RWPE1 (cell line): ENCODE measurements at places on chromosomes 1 and 21.

DNA sequence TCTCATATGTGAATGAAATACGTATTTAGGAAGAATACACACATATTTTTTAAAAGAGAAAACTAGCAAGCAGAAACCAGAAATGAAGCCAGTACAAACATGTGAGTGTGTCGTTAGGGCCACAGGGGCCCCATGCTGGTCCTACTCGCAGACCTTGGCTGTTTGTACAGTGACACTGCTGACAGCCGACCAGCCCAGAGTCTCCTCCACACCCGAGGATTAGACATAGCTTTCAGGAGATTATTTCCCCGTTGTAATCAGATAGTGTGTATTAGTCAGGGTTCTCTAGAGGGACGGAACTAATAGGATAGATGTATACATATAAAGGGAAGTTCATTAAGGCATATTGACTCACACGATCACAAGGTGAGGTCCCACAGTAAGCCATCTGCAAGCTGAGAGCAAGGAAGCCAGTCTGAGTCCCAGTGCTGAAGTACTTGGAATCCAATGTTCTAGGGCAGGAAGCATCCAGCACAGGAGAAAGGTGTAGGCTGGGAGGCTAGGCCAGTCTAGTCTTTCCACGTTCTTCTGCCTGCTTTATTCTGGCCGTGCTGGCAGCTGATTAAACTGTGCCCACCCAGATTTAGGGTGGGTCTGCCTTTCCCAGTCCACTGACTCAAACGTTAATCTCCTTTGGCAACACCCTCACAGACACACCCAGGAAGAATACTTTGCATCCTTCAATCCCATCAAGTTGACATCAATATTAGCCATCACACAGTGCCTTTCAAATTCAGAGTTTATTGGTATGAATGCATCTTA, 51.2 kb downstream of the DIP2A start:
- DNase-seq, result no peak

- peak; percentile 12 for DNase-seq
Observed at GRCh38 chr1:163410073-163410999, 88.6 kb downstream of the NUF2 start.

GRCh38 chr1:33228935-33229487, 27.3 kb upstream of the ZNF362 start:
- DNase-seq, result peak; percentile 59

DNA sequence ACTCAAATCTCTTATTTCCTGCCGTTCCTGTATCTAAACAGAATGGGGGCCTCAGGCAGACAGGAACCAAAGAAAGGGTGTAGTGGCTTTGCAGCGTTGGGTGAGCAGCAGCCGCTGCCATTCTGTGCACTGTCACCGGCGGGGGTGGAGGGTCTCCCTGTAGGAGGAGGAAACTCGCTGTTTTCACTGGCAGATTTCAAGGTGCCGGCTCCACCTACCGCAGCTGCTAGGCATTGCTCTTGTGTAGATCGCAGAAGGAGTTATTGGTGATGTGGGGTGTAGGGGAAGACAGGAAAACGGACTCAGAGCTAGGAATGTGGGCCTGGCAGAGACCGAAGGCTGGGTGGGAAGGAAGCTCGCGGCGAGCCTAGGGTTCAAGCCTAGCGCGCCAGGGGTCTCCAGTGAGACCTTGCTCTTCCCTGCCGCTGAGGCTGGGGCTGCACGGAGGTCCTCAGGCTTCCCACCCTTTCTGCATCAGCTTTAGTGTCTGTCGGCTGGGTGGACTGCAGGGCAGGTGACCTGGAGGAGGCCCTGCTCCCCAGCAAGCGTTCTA, 20.8 kb downstream of the ATP5PO start:
- peak; percentile 82 for DNase-seq

DNA sequence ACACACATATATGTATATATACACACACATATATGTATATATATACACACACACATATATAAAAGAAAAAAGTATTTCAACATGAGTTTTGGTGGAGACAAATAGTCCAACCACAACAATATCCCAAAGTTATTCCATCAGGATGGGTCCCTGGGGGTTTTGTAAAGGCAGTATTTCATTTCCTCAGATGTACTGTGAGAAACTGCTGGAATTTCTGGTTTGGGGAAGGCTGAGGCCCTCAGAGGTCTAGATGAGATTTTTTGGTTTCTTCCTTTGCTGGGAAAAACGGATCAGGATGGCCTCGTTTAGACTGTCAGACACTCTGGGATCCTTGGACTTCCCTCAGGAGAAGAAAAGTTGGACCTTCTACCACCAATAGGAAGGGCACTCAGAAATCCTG, 36.5 kb upstream of the TENT5B start:
- DNase-seq, result no peak

DNA sequence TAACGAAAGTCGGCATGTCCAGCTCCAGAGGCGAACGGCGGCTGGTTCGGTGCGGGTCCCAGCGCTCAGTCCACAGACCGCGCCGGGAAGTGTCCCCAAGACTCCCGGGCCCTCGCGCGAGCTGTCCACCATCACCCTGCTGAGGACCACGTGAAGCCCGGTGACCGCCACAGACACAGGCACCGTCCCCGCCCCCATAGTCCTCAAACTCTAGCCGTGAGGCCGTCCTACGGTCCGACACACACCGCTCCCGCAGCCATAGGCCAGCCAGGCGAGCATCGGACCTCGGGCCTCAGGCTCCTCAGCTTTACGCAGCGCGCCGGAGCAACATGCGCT, 535 bp downstream of the SETD4 start:
- DNase-seq, result peak; percentile 41

DNA sequence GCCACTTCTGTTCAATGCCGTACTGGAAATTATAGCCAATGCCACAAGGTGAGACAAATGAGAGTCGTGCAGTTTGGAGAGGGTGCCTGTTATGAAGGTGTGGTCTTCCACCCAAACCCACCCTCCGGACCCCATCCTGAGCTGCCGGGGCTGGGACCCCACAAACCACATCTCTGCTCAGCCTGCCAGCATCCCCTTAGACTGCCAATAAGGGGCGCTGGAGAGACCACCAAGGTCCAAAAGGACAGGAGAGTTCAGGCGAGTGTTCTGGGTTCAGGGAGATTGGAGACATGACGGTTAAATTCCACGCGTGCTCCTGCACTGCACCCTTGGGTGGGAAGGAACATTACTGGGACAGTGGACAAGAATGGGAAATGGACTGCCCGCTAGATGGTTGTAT, 48.7 kb upstream of the COL18A1 start:
- no peak for DNase-seq

DNA sequence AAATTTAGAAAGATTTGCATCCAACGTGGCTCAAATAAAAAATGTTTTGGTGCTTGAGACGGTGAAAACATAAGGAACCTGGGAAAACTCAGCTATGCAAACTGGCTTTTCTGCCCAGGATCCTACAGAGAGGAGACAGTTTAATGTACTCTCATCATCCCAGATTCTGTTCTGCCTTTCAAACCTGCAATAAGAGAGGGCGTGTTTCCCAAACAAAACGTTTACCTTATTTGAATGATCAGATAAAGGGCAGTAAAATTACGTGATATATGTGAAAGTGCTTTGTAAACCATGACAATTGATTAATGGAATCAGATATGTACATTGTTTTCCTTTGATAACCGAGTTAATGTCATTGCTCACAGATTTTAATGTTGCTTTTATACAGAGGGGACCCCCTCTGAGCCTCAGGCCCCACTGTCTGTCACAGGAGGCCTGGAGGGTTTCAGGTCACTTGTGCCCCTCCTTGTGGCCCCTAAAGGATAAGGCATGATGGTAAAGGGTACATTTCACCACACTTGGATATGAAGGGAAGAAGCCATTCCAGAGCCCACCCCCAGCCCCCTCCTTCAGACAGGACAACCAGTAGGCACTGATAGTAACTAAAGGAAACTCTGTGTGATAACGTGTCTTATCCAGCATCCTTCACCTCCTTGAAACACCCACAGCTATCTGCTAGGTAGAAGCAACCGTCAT, 157.6 kb downstream of the EDEM3 start:
- no peak for DNase-seq

GRCh38 chr1:229191066-229191674, 79.7 kb upstream of the RAB4A start:
- DNase-seq, result peak; percentile 31

- no peak for DNase-seq
Observed at GRCh38 chr1:68338081-68338480, 105.8 kb upstream of the WLS start.

DNA sequence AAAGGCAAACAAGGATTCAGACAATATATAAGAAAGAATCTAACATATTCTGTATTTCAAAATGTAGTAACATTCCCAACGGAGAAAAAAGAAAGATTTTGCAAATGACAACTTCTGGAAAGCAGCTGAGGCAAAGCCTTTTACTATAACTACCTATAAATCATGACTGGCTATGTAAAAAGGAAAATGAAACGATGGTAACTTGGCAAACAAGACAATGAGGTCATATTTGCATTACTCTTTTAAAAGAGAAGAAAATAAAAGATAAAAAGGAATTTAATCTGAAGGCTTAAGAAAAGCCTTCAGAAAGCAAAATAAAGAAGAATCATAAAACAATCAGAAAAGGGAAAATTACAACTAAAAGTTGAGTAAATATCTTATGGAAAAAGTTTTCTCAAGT, 25.1 kb upstream of the ASPM start:
- no peak for DNase-seq

DNA sequence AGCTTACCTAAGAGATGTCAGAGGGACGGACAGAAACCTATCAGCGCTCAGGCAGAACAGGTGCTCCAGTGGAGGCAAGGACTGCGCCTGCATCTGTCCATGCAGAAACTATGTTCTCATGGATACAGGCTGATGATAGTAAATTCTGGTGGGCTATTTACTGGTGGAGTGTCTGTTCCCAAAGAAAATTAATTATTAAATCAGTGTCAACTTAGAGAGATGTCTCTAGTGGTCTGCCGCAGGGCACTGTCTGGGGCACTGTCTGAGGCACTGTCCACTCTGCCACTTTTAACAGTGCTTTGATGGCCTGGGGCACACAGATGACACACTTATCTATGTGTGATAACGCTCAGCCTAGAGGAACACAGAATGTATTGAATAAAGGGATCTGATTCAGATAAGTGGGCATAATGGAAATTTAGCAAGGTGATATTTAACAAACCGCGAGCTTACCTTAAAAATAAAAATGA, 148.1 kb downstream of the RGS7 start:
- no peak for DNase-seq

DNA sequence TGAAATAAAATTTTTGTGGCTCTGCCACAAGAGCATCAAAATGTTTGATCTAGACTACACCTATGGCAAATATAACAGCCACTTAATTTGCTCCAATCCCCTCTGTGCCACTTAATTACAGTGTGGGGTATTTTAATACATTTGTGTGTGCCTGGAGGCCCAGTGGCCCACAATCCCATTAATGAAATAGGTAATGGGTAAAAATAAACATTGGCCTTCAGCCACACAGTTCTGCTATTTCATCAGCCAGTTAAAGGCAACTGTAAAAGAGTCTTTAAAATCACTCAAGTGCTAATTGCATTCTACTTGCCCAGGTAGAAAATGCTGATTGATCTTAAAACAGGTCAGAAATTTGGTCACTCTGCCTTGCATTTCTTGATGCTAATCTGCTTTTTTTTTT, 151.6 kb upstream of the UBE2U start:
- no peak for DNase-seq

DNA sequence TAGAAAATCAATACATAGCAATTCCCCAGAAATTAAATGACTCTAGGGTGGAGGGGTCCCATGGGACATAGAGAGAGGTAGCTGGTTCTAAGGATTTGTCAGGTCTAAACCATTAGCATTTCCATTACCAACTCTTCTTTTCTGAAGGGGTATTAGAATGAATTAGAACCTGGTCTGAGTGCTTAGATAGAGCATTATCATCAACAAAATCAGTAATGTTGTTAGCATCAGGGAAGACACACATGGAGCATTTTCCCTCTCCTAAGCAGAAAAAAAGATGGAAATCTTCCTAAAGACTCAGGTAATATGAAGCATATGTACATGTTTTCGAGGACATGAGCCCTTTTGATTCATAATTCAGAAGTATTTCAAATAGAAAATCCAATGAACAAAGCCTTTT, 984.4 kb upstream of the NCAM2 start:
- no peak for DNase-seq

GRCh38 chr1:157798211-157798610, 21.3 kb upstream of the FCRL2 start:
- DNase-seq, result peak; percentile 6

DNA sequence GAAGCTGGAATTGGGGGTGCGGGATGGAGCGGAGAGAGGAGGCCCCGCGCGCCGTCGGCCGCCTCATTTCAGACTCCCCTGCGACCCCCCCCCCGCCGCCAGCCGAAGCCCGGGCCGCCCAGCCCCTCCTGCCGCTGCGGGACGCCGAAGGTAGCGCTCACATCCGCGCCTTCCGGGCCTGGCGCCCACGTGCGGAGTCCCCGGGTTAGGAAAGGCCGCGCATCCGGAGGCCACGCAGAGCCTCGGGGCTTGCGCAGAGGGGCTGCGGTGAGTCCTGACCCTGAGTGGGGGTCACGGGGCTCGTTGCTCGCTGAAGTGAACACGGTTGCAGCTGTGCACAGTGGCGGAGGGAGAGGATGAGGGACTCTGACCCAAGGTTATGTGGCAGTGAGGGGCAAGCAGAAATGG, 552 bp upstream of the ZNF496 start:
- peak; percentile 56 for DNase-seq

DNA sequence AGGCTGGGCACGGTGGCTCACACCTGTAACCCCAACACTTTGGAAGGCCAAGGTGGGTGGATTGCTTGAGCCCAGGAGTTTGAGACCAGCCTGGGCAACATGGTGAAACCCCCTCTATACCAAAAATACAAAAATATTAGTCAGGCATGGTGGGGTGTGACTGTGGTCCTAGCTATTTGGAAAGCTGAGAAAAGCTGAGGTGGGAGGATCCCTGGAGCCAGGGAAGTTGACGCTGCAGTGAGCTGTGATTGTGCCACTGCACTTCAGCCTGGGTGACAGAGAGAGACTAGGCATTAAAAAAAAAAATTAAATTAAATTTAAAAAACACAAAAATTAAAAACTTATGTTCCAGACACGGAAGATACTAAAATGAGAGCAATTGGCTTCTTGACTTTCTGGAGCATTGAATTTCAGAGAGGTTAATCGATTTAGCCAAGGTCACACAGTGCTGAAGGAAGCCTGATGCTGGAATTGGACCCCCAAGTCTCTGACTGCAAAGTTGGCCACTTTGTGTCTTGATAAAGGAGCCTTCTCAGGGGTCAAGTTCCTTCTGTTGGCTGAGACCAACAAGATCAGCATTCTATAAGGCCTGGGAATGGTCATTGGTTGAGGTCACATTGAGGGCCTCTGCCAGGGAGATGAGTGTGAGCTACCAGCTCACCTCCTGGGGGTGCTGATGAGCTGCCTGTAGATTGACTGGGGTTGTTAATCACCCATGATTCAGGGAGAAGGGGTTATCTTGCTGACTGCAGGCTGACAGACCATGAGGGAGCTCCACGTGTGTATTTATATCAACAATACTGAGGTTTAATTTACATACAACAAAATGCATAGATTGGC, 54.3 kb downstream of the RPS6KA1 start:
- no peak for DNase-seq

DNA sequence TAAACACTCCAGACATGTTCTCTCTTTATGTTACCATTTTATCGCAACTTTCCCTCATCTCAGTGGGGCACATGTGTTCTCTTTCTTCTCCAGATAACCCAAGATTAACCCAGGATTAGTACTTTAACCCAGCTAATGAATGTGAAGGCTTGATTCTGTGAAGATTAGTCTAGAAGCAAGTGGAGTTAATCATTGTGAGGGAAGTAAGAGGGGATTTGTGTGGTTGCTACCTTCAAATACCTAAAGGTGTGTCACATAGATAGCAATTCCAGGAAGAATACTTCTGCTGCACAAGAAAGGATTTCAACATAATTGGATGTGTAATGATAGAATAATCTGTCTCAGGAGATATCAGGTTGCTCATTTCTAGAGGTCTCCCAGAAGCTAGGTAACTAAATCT, 327.1 kb downstream of the PBX1 start:
- DNase-seq, result no peak
